ENCODE measurements at places on chromosomes 4 and X.

- DNase-seq = peak; percentile 61
These were observed 42.1 kb downstream of the RBPJ start for GRCh38 chr4:26362745-26363439.

GRCh38 chr4:183580849-183581248 lies 76.0 kb downstream of the ING2 start:
- no peak for DNase-seq

DNA sequence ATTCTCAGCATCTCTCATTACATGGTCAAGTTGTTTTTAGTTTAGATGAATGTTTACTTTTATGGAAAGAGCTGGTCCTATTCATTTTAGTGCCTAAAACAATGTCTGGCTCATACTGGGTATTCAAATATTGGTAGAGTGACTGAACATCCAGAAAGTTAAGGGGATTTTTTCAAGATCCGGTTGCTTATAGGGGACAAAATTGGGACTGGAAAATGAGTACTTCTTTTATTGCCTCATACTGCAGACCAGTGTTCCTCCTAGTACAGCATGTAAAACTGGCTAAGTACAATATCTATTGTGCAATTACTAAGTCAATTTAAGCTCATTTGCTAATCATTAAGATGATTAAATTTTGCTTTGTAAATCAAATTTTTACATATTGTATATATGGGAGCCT lies 13.9 kb downstream of the RP2 start:
- no peak for DNase-seq

- DNase-seq = no peak
These were observed 137.9 kb upstream of the MAMLD1 start for GRCh38 chrX:150225266-150225665.

GRCh38 chr4:126375462-126376054 lies 1060.8 kb downstream of the FAT4 start:
- DNase-seq = no peak

- DNase-seq = no peak
These were observed 69.3 kb upstream of the HMX1 start for GRCh38 chr4:8940792-8941491.

GRCh38 chr4:128379860-128380259 lies 92.2 kb upstream of the PGRMC2 start:
- DNase-seq = peak; percentile 30

DNA sequence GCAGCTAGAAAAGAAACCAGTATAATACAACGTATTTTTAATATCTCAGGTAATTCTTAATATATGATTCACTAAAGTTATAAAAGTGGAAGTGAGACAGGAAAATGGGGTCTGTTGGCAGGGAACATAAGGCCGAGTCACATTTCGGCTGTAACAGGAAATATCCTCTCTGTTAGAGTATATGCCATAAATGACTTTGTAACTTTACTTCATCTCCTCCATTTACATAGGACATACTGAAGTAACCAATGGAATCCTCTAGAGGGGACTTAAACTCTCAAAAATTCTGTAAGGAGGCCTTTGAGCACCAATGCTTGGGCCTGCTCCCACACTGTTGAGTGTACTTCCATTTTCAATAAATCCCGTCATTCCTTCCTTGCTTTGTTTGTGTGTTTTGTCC lies 71.3 kb downstream of the ANKRD17 start:
- peak; percentile 23 for DNase-seq

GRCh38 chr4:37471971-37472370 lies 214.2 kb downstream of the RELL1 start:
- DNase-seq = no peak

DNA sequence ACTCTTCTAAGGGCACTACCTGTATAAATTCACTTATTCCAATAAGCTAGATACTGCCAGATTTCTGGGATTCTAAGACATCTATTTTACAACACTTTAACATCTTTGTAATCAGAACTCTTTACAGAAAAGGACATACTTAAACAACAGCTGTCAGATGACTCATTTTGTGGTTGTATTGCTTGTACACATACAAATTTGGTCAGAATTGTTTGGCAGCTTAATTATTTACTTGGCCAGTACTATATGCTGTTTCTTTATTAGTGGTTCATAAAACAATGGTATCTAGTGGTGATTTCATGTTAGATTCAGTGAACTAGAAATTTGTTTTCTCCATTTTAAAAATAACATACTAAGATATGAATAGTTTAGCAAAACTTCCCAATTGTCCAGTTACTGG lies 27.2 kb downstream of the PALLD start:
- DNase-seq = peak; percentile 81

- DNase-seq = no peak
These were observed 572.7 kb upstream of the TENM3 start for GRCh38 chr4:181670506-181670905.

GRCh38 chrX:154990496-154990895 lies 32.0 kb downstream of the F8 start:
- DNase-seq = no peak

GRCh38 chrX:20639115-20639514 lies 372.4 kb upstream of the RPS6KA3 start:
- no peak for DNase-seq

DNA sequence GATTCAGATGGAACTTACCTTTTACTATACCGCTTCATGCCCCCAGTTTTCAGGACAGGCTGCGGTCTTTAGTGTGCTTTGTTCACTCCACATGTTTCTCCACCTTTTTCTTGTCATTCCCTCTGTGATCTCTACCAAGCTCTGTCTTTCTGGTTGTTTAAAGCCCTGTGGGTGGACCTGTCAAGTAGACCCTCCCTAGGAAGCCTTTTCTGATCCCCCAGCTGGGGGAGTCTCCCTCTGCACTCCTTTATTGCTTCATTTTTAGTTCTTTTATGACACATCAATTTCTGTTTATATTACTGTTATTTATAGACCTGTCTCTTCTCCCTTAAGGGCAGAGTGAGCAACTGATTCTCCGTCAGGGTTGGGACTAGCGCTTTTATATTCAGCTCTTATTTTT lies 150.2 kb downstream of the C4orf33 start:
- no peak for DNase-seq

- DNase-seq = no peak
These were observed 354.9 kb upstream of the HS3ST1 start for GRCh38 chr4:11783588-11783987.

- DNase-seq = no peak
These were observed 48.4 kb downstream of the IDS start for GRCh38 chrX:149456476-149457245.

DNA sequence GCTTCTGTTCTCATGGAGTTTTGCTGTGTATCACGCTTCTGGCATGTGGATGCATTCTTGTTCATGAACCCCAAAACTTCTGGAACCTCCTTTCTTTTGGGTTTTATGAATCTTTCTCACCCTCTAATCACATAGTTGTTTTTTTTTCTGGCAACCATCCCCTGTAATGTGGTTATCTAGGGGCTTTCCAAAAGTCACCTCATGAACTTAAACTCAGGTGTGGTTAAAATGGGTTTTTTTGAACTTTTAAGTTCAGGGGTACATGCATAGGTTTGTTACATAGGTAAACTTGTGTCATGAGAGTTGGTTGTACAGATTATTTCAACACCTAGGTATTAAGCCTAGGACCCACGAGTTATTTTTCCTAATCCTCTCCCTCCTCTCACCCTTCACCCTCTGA lies 1099.4 kb upstream of the SLIT2 start:
- DNase-seq = no peak

DNA sequence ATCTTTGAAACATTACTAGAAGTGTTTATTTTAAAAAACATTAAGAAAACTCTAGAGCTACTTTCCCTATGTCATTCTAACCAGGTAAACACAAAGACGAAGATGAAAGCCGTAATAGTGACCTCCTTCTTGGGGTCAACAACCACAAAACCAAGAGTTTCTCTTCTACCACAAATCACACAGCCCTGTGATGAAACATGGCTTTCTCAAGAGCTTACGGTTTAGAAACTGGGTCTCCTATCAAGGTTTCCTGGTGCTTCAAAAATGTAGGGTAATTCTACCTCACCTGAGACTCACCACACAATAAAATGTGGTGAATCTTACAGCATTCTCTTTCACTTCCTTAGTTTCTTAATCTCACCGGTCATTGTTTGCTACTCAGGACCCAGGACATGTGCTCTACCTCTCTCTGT lies 50.9 kb downstream of the CORIN start:
- no peak for DNase-seq

DNA sequence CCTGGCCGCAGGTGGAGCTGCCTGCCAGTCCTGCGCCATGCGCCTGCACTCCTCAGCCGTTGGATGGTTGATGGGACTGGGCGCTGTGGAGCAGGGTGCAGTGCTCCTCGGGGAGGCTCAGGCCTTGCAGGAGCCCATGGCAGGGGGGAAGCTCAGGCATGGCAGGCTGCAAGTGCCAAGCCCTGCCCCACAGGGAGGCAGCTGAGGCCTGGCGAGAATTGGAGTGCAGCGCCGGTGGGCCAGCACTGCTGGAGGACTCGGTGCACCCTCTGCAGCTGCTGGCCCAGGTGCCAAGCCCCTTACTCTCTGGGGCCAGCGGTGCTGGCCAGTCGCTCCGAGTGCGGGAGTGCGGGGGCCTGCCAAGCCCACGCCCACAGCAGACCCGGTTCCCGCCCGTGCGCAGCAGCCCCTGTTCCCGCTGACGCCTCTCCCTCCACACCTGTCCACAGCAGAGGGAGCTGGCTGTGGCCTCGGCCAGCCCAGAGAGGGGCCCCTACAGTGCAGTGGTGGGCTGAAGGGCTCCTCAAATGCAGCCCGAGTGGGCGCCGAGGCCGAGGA lies 275.9 kb upstream of the FRG1 start:
- DNase-seq = no peak

DNA sequence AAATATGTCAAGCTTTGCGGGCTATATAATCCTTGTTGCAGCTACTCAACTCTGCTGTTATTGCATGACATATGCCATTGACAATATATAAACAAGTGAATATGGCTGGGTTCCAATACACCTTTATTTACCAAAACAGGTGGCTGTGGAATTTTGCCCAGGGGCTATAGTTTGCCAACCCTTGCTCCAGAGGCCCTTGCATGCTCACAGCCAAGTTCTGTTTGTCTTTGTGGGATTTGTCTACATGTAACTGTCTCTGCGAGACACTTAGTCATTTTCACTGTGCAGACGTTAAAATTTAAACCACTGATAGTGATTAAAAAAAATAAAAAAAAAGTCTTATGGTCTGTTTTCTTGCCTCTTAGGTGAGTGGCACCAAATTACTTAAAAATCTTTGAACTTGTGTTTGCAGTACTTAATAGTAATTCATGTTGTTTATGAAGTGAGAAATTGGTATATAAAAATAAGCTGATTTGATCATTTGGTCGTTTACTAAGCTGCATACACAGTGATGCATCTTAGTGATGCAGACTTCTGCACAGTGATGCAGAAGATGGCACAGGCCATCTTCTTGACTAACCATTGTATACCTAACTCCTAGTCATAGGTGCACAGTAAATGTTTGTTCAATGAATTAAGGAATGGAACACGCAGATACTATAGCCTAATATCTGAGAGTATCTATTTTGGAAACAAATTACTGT lies 170.9 kb downstream of the FRMPD4 start:
- no peak for DNase-seq

DNA sequence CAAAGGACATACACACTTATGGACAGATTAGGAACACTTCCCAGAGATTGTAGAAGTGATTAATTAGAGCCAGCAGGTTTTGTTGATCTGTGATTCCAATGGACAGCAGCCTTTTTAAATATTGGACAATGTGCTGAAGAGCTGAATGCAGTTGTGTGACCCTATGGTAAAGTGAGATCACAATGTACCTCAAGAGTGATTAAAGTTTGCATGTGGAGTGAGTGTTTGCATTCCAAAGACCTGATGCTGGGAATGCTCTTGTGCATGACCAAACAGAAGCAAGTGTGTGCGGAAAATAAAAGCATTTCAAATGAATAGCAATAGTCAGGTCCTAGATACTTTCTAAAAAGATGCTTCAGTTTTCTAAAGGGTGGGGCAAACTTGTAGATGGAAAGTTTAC lies 154.1 kb downstream of the BANK1 start:
- peak; percentile 24 for DNase-seq

DNA sequence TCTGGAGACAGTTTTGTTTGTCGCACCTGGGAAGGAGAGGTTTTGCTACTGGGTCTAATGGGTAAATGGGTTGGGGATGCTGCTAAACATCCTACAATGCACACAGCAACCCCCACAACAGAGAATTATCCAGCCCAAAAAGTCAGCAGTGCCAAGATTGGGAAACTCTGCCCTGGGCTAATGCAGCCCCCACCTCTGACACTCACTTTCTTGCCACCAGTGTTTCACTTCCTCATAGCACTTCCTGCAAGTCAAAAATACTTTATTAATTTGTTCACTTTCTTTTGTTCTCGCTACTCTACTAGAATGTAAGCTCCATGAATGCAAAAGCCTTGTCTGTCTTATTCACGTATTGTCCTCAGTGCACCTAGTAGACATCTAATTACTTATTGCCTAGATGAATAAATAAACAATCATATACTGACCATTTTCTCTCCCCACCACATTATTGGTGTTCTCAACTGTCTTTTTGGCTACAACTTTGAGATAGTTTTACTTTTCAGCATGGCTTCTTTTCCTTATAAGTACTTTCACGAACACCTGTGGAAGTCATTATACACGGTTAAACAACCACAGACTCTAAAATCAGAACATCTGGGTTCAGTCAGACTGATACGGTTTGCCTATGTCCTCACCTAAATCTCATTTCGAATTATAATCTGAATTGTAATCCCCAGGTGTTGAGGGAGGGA lies 82.0 kb upstream of the PITX2 start:
- no peak for DNase-seq

GRCh38 chr4:180973894-180974293 lies 1269.3 kb upstream of the TENM3 start:
- DNase-seq = no peak

- peak; percentile 21 for DNase-seq
These were observed 143.6 kb downstream of the APBB2 start for GRCh38 chr4:41070516-41071281.

DNA sequence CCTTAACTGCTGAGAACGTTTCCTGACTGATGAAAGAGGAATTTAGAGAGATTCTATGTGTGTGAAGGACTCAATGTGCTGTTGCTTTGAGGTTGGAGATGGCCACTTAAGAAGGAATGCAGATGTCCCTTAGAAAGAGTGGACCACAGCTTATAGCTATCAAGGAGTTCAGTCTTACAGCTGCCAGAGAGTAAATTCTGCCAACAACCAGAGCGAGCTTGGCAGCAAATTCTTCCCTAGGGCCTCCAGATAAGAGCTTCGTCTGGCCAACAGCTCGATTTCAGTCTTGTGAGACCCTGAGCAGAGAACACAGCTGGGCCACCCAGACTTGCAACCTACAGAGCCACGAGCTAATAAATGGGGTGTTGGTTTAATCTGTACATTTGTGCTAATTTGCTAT lies 21.8 kb downstream of the MID1 start:
- no peak for DNase-seq

DNA sequence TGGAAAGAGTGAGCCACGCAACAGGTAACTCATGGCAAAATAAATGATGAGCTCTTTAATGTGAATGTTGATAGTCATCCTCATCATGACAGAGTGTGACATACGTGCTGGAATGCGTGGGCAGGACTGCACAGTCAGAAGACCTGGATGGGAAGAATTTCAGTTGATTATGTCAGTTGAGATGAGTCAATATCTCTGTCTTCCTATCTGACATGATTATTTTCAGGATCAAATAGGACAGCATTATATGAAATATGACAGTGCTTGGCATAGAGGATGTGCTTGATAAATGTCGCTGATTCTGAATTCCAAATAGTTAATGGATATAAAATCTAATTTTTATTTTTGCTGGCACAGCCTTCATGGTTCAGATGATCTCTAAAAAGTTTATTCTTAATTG lies 95.1 kb downstream of the IL15 start:
- peak; percentile 43 for DNase-seq

- DNase-seq = peak; percentile 17
These were observed 347.2 kb upstream of the DDX53 start for GRCh38 chrX:22652596-22652995.
